ENCODE measurements at places on chromosomes 11 and 22. TPM values are rescaled to one million over a fixed set of nuclear protein-coding genes. Genes with fewer than 3 reads are reported as not detected.

DNA sequence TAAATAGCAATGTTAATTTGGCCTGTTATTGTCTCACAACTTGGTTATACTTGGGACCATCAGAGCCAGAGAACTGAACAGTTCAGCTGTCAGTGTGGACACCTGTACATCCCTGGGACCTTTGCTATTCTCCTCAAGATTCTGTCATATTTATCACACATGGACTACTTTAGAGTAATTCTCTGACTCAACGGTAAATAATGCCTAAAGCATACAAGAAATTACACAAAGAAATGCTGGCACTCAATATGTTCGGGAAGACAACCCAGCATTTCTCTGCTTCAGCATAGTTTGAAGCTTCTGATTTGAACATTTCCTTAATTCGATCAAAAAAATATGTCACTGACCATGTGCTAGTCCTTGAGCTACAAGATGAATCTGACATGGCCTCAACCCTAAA is 34.6 kb upstream of the MMP13 start:
- no peak for DNase-seq

The SLC22A9 gene
- total RNA-seq = not detected

The CD3G gene
- total RNA-seq = 142 TPM

DNA sequence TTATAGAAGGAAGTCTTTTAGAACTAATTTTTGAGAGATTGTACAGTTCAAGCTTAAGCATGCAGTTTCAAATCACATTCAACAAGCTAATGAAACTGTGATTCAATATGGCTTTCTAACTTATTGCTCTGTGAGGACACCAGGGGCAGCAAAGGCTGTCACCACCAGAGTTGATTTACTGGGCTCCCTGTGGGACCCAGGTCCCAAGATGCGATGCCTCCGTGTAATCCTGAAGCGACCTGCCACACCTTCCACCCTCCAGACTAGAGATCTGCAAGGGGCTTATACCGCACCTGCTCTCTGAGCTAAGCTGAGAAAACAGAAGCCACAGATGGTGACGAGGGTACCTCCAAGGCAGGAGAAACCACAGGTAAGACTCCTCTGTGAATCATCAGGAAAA is 918 bp upstream of the OR51Q1 start:
- DNase-seq = no peak

- no peak for DNase-seq
Observed at GRCh38 chr22:27445881-27446280, 355.7 kb downstream of the MN1 start.

DNA sequence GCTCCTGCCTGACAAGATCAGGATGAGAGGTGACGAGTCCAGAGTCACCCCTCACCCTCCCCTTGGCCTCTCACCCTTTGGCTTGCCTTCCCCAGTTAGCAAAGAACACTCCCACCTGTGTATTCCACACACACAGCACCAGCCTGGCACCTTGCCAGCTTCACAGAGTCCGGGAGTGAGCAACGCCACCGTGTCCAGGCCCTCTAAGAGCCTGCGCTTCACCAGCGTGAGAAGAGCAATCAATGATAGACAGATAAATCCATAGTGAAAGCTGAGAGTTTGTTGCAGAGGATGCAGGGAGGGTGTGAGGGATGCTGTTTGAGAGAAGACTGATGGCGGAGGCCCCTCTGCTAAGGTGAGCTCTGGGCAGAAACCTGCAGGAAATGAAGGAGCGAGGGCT is 404.5 kb downstream of the LARGE1 start:
- no peak for DNase-seq

The OR4A16 gene
- total RNA-seq = not detected

The AGBL2 gene
- 5.5 TPM for total RNA-seq

The OR51B2 gene
- total RNA-seq = not detected

- no peak for DNase-seq
Observed at GRCh38 chr11:109203176-109203575, 218.8 kb upstream of the C11orf87 start.

The GGTLC2 gene
- not detected for total RNA-seq

The PARVG gene
- total RNA-seq = 68.7 TPM

GRCh38 chr22:44718418-44718817 is 16.4 kb downstream of the PRR5 start:
- no peak for DNase-seq

DNA sequence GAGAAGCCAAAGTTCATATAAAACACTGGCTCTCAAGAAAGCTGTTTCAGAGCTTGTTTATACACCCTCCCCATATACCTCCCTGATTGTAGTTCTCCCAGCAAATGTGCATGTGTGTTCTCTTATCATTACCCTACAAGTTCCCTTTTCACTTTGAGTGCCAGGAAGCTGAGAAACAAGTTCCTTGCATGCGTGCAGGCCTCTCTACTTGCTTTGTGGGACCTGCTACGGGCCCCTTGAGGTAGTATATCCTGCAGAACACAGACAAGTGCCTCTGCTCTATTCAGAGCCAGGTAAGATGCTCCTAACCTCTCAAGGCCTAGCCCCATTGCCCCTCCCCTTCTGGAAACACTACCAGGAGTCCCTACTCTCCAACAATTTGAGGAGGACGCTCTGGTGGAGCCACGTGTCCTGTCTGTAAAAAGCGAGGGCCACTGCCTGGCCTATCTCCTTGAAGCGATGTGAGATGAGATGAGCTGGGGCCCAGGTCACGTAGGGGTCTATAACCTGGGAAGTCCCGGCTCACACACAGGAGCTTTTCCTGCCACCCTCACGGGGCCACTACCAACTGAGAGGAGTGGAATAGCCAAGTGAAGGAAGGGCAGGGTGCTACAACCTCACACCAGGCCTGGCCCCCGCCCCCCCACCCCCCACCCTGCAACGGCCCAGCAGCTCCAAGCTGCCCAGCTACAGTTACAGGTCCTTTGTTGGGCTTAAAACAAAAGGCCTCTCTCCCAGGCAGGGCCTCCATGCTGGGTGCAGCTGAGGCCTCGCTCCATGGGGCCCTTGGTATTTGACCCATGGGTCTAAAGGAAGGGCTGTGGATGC is 2.6 kb upstream of the ATP5MGL start:
- DNase-seq = no peak

The MCM5 gene
- total RNA-seq = 348 TPM

Data from activated naive CD8-positive, alpha-beta T cell treated with anti-CD3 and anti-CD28 coated beads for 36 hours (primary cell).